ENCODE measurements at places on chromosomes 11 and 22.

DNA sequence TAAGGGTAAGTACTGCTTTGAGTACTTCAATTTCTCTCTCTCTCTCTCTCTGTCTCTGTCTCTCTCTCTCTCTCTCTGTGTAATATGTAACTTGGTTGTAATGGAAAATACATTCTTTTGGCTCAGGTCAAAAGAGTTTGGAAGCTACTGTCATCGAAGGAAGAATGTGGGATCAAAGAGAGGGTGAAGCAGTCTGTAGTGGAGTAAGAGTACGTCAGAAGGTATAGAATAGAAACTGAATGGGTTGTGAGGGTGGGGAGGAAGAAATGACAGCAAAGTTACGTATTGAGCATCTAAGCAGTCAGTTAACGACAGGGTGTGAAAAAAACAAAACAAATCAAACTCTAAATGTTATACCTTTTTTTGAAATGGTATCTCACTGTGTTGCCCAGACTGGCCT is 10.0 kb downstream of the NCAM1 start:
- DNase-seq = no peak

GRCh38 chr11:65416841-65417701 is 5.5 kb upstream of the NEAT1 start:
- no peak for DNase-seq

DNA sequence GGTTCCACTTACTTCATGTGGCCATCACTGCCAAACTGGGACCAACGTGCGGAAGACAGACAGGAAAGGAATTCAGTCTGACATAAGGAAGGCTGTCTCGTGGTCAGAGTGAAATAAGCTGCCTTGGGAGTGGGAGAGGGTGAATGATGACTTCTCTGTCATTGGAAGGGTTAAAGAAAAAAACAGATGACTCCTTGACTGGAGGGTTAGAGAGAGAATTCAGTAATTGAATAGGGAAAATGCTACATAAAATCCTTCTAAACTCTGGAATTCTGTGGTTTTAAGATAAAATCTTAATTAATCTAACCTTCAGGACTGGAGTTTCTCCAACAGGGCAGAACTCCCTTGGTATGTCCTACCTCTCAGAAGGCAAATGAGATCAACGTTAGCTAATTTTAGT is 33.8 kb downstream of the RAB30 start:
- no peak for DNase-seq

DNA sequence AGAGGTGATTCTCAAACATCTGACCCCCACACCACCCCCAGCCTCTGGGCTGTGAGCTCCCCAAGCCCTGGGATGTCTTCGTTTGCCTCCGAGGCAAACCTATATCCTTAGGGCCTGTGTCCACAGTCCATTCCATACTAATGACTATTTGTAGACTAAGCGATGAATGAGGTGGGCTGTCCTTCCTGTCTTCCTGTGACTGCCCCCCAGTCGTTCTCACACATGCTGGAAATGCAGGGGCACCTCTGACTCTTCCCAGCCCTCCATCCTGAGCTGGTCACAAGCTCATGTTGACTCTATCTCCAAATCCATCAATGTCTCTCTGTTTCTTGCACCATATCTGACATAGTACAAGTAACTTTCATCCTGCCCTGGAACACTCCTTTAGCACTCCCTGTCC is 4.8 kb downstream of the ATG16L2 start:
- no peak for DNase-seq

DNA sequence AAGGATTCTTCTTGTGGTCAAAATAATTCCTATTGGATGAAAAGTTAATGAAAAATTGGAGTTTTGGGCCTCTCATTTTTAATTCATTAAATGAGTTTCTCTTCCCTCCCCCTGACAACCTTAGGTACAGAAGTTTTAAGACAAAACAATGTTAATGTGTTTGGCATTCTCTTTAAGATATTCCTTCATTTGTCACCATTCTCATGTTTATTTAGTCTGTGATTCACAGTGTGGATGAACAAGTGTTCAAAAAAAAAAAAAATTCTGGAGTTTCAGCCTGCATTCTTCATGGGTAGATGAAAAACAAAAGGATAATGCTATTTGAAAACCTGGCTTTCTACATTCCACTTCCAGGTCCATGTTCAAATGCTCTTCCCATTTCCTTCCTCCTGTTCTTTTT is 172.6 kb upstream of the LUZP2 start:
- DNase-seq = no peak
